Colonic mucosa (tissue), 4 donors: ENCODE measurements at places on chromosomes 2 and 18.

- DNase-seq, result no peak
Measured at GRCh38 chr2:212994976-212995375, 156.4 kb downstream of the IKZF2 start.

- no peak for DNase-seq
Measured at GRCh38 chr2:23988371-23988770, 21.5 kb upstream of the MFSD2B start.

DNA sequence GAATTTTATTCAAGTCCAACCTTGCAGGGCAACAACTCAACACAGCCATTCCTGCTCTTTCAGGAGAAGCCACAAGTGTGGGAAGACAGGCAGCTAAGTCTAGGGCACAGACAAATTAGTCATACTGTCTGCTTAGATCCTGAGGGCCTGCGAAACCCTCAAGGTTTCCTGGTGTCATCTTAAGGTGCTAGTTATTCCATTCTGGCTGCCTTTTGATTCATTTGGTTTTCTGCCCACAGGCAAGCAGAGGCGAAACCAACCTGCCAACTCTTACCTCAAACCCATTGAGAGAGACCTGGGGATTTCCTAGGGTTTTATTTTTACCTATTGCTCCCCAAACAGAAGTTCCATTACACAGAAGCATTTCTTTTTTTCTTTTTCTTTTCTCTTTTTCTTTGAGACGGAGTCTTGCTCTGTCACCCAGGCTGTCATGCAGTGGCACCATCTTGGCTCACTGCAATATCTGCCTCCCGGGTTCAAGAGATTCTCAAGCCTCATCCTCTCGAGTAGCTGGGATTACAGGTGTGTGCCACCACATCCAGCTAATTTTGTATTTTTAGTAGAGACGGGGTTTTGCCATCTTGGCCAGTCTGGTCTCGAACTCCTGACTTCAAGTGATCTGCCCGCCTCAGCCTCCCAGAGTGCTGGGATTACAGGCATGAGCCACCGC lies 23.7 kb upstream of the SCYGR1 start:
- no peak for DNase-seq

DNA sequence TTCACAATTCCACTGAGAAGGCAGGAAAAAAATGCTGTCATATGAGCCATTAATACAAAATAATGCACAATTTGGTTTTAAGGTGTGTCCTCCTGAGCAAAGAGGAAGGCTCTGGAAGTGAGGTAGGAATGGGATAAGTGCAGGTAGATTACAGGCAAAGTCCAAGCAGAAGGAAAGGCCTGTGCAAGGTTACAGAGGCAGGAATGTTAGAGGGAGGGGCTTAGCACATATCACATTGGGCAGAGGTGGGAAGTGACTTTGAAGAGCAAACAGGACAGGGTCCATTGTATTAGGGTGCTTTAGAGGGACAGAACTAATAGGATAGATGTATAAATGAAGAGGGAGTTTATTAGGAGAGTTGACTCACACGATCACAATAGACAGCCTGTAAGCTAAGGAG lies 14.7 kb upstream of the CLIP4 start:
- no peak for DNase-seq

GRCh38 chr18:77359561-77360314 lies 110.1 kb downstream of the GALR1 start:
- DNase-seq, result no peak

- no peak for DNase-seq
Measured at GRCh38 chr2:118333664-118334063, 245.4 kb downstream of the INSIG2 start.

DNA sequence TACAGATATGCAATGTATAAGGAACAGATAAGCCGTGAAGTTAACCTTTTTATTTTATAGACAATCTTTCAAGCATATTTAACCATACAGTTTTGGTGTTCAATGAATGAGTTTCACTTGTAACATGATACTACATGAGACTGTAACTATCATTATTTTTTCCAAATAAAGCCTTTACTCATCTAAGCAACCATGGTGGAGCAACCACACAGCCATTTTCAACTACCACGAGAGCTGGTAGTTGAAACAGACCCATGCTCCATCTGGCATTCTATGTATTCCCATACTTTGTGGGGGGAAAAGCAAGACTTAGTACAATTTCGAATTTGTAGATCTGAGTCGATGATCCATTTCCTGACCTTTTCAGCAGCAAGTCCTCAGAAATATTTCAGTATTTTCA lies 159.3 kb upstream of the RND3 start:
- no peak for DNase-seq

DNA sequence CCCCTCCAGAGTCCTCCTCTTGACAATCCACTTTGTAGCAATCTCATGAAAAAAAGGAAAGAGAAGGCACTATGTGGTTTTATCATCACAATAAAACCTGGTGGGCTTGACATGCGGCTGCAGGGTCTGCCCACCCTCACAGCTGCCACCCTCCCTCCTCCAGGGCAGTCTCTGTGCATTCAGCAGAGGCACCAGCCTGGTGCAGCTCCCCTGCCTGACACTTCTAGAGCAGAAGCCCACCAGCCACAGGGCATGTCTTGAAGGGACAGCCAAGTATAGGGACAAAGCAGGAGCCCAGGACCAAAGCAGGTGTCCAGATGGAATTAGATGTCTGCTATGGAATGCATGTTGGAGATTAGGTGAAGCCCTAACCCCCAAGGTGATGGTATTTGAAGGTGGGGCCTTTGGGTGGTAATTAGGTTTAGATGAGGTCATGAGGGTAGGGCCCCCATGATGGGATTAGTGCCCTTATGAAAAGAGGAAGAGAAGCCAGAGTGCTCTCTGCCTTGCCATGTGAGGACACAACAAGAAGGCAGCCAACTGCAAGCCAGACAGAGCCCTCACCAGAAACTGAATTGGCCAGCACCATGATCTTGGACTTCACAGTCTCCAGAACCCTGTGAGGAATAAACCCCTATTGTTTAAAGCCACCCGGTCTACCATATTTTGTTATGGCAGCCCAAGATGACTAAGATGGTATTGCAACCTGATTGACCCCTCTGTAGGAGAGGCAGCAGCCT lies 86.9 kb downstream of the MCFD2 start:
- DNase-seq, result no peak

DNA sequence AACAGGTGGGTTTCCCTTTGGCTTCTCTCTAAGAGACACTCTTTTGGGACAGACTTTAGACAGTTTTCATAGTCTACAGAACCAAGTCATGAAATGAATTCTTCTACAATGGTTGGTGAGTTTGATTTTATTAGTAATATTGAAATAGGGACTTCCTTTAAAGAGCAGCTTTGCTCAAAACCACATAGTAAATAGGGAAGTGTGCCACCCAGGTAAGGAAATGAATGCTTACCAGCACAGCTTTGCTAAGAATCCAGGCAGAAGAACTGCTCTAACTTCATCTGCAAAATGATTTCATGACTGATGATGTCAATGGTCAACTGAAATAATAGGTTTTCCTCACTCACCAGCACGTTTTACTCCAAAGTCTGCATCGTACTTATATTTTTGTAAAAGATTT lies 89.2 kb downstream of the NYAP2 start:
- DNase-seq, result no peak

DNA sequence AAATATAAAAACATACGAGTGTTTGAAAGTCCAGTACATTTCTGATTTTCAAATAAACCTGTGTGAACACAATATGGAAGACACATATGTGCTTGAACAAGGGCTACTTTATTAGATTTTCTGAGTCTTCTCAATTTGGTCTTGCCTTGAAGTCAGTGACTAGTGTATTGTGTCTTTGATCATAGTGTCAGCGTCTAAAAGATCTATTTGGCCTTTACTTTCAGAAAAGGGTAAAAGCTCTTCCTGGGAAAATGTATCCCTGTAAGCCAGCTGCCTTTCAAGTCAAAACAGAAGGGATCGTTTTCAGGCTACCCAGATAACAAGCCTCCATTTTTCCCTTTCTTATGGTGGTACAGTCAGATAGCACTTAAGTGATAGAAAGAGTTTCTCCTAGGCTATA lies 471.9 kb downstream of the CMPK2 start:
- no peak for DNase-seq

DNA sequence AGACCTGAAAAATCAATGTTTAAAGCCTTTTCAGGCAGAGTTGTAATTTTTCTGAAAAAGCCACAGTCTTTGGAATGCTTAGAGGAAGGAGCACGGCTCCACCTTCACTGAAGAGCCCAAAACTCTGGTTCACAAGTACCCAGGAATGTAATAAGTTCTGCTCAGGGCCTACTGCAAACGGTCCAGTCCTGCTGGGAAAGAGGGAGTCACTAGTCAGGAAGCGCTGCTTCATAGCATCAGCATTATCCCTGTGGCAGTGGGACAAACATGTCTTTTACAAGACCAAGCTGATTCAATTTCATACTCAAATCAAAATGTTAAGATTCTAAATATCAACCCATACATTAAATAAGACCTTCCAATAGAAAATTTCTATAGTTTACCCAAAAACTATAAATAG lies 152.9 kb upstream of the PGAP1 start:
- DNase-seq, result no peak

GRCh38 chr18:58177004-58177717 lies 133.1 kb downstream of the NEDD4L start:
- DNase-seq, result no peak

GRCh38 chr18:48792141-48792540 lies 158.6 kb downstream of the SMAD7 start:
- DNase-seq, result no peak
